Colonic mucosa (tissue), 4 donors: ENCODE measurements at places on chromosomes 16 and 17. TPM values are rescaled to one million over a fixed set of nuclear protein-coding genes. Genes with fewer than 3 reads are reported as not detected.
A peak's percentile ranks its signal among the peaks of the same experiment; 100 is the strongest.

DNA sequence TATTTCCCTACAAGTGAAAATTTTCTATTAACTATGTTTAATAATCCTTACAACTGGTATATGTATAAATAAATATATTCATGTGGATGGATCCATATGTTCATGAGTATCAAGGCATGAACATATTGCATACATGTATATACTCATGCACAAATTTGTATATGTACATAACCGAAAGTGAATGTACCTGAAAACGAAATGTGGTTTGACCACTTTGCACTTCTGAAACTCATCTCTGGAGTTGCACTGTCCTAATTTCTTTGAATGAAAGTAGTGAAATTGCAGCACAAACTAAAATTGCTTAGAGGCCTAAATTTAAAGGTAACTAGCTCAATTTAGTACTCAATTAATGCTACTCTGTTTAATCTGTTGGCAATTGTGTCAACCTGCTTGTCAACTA, 27.4 kb upstream of the GNAO1 start:
- no peak for DNase-seq

The G6PC1 gene
- not detected for total RNA-seq

The CDYL2 gene
- 4.8 TPM for total RNA-seq

DNA sequence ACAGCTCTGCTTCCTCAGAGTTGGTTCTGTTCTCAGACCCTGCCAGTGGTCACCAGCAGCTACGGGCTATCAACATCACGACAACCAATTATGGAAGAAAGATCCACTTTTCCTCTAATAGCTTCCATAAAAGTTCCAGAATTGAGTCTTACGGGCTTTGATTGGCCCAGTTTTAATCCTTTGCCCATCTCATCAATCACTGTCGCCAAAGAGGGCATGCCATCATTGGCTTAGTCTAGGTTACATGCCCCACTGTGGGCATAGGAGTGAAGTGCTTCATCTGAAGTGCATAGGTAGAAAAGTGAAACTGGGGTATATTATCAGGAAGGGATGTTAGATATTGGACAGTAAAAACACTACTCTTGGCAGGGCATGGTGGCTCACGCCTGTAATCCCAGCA, 76.6 kb upstream of the DHX40 start:
- no peak for DNase-seq

The TM4SF5 gene
- 37.7 TPM for total RNA-seq

DNA sequence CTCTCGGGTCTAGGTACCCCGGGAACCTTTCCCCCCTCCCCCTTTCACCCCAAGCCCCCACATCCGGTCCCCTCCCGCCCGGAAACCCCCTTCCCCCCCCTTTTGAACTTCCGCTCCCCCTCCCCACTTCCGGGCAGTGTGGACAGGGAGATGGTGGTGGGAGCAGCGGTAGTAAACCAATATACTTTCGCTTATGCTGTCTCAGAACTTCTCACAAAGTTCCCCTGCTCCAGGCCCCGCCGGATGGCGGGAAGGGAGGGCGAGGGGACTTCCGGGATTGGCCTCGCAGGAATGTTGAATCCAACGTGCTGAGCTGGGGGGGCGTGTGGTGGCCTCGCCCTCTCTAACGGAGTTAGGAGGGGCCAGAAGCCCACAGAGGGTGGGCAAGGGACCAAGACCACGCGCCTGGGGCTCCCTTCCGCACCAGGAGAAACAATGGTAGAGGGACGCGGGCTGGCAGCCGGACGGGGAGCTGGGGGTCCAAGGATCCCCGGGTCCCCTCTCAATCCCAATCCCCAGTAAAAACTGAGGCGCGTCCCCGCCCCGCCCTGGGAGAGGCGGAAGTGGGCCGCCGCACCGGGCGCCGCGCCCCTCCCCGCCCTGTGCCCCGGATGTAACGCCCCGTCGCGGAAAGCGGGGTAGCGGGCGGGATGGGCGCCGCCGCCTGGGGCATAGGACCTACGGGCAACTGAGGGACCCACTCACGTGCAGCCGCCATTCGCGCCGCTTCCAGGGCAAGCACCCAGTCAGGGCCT, 742 bp downstream of the PFN1 start:
- DNase-seq: peak; percentile 80

The PFN1 gene
- total RNA-seq: 1,278 TPM

The HYDIN gene
- total RNA-seq: 0.64 TPM

DNA sequence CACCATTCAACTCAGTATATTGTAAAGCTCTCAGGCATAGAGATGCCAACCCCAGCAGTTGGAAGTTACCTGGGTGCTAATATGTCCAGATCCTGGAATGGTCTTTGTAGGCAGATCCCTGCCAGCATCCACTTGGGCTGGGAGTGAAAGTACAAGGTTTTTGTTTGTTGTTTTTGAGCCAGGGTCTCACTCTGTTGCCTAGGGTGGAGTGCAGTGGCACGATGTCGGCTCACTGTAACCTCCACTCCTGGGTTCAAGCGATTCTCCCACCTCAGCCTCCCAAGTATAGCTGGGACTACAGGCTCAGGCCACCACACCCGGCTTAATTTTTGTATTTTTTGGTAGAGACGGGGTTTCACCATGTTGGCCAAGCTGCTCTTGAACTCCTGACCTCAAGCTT, 177.6 kb downstream of the IRF8 start:
- no peak for DNase-seq

GRCh38 chr17:50816771-50817751, 18.3 kb upstream of the WFIKKN2 start:
- DNase-seq: peak; percentile 55
